HepG2 (cell line): ENCODE measurements at places on chromosomes 2 and 18. TPM values are rescaled to one million over a fixed set of nuclear protein-coding genes. Genes with fewer than 3 reads are reported as not detected.

Gene ANTXR1
- polyA plus RNA-seq, result 3.6 and 4.5 TPM in 2 replicates

Gene SLC4A3
- polyA plus RNA-seq, result 0.95 and 1.2 TPM in 2 replicates

Gene ALS2
- 12.7 and 15.3 TPM in 2 replicates for polyA plus RNA-seq

Gene NCKAP5
- polyA plus RNA-seq, result 0.01 and 0.04 TPM in 2 replicates

Gene C2orf80
- not detected in 2 replicates for polyA plus RNA-seq
